Vagina (tissue), 2 donors: ENCODE measurements at places on chromosomes 2 and 18.

DNA sequence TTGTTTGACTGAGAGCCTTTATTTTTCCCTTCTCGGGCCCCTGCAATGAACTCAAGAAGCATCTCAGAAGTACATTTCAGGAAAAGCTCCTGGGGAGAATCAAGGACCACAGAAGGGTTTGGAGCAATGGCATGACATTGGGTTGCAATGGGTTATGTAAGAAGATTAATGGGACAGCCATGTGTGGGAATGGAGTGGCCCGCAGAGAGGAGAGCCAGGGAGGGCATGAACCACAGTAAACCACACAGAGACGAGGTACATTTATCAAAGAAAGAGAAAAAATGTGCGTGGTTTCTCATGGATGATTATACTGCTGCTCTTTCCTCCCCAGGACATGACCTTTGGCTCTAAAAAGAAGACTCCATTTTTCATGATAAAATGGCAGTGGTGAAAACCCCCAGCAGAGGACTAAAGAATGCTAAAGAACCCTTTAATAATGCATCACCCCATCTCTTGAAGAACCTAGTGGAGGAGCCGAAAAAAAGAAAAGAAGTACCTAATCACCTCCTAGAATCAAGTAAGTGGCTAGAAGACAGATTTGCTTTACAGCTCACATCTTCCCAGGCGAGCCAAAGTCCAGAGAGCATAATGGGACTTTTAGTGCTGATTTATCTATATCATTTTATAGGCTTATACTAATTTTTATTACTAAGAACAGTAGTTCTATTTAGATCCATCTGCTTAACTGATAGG, 1.7 kb downstream of the CFAP221 start:
- DNase-seq: no peak

DNA sequence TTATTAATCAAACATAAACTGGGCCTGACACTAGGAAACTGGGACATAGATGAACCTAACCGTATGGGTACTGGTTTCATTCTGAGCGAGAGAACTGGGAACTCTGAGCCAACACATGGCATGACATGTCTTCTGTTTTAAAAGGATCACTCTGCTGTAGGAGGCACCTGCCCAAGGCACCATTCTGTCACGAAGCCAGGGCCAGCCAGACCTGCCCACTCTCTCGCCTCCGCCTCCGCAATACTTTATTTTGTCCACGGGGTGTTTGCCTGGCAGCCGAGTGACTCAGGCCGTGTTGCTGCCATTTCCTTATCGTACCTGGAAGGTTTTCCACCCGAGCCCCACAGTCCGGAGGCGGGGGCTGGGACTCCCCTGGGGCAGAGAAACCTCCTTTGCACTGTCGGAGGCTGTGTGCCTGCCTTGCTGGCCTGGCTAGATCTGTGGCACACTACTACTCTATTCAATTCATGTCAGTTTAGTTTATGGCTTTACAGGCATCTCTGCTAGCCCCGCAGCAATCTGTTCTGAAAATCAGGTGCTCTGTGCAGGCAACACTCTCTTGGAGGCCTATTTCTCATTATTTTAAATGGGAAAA, 120.4 kb upstream of the ACKR3 start:
- no peak for DNase-seq

- no peak for DNase-seq
Measured at GRCh38 chr2:37653093-37653492, 18.3 kb downstream of the CDC42EP3 start.

GRCh38 chr2:3768960-3769765, 65.8 kb downstream of the DCDC2C start:
- DNase-seq: no peak

GRCh38 chr2:30871980-30872789, 64.9 kb upstream of the CAPN13 start:
- no peak for DNase-seq

DNA sequence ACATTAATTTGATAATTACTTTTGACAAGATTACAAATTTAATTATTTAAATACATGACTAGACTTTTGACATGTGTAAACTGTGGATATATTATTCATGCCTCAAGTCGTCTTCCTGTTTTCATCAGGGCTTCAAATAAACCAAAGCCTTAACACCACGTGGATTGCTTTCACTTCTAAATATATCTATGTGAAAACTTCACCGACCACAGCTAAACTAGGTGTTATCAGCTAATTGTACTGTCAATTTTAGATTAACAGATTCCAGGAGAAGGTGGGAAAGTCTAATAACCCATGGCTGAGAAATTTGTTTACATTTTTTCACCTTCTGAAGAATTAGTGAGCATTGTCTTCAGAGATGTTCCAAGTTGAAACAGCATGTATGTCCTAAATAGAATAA, 494.7 kb upstream of the FAM98A start:
- DNase-seq: no peak

GRCh38 chr18:77376043-77376732, 126.5 kb downstream of the GALR1 start:
- no peak for DNase-seq

DNA sequence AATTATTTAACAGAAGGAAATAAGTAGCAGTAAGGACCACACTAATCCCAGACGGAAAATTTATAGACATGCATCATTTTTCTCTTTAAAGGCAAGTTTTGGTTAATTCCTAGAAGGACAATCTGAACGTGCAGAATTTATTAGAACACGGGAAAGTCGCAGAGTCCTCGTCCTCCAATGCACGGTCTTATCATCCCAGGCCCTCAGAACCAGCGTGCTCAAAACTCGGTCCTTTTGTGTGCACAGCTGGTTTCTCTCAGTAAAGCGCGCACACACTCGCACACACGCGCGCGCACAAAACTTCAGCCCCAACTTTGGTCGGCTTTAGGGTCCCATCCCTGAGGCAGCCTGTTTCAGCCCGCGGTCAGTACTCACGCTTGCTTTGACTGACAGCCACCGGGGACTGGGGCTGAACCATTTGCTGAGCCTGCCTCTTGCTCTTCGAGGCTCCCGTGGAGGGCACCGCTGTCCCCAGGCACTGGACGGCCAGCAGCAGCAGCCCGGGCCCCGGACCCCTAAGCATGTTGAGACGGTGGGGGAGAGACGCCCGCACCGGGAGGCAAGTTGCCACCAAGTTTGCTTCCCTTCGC, 493 bp downstream of the FN1 start:
- no peak for DNase-seq

DNA sequence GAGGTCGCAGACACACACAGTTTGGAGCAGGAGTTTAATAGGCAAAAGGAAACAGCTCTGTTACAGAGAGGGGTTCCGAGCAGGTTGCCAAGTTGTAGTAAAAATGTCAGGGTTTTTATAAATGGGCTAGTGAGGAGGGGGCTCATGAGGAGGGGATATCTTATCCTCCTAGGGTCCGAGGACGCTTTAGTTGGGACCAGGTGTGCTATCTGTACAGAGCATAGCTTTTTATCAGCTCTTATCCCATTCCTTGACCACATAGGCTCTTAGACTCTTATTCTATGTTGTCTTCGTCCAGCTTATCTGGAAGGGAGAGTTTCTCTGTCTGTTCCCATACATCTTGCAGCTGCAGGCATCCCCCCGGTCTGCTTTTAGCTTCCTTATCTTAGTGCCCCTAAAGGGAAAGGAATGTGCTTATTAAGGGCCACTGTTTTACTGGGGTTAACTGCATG, 44.7 kb downstream of the PDK1 start:
- no peak for DNase-seq

GRCh38 chr18:77079954-77080682, 52.5 kb downstream of the MBP start:
- no peak for DNase-seq

GRCh38 chr2:1811258-1811970, 67.1 kb upstream of the PXDN start:
- DNase-seq: no peak
